Memory B cell (primary cell): ENCODE measurements at places on chromosomes 1 and 21.
A peak's percentile ranks its signal among the peaks of the same experiment; 100 is the strongest.

- no peak for DNase-seq
Measured at GRCh38 chr1:194629011-194629410, 1442.6 kb upstream of the B3GALT2 start.

DNA sequence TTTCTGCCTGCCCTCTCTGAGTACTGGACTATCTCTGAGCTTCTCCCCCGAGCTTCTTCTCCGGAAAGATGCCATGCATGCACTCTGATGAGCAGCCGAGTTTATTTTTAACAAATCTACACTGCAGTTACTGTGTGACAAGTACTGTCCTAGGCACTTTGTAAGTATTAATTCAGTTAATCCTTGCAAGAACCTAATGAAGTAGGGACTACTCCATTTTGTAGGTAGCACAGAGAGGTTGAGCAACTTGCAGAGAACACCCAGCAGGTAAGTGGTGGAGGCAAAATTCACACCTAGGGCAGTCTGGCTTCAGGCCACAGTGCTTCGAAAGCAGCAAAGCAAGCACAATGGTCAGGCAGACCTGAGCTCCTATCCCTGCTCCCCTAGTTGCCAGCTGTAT, 3.8 kb upstream of the TAL1 start:
- no peak for DNase-seq

GRCh38 chr1:151187205-151187604, 2.8 kb downstream of the VPS72 start:
- no peak for DNase-seq

- no peak for DNase-seq
Measured at GRCh38 chr1:12618965-12619791, 1.2 kb upstream of the DHRS3 start.

GRCh38 chr1:81950037-81950436, 149.3 kb downstream of the ADGRL2 start:
- no peak for DNase-seq

DNA sequence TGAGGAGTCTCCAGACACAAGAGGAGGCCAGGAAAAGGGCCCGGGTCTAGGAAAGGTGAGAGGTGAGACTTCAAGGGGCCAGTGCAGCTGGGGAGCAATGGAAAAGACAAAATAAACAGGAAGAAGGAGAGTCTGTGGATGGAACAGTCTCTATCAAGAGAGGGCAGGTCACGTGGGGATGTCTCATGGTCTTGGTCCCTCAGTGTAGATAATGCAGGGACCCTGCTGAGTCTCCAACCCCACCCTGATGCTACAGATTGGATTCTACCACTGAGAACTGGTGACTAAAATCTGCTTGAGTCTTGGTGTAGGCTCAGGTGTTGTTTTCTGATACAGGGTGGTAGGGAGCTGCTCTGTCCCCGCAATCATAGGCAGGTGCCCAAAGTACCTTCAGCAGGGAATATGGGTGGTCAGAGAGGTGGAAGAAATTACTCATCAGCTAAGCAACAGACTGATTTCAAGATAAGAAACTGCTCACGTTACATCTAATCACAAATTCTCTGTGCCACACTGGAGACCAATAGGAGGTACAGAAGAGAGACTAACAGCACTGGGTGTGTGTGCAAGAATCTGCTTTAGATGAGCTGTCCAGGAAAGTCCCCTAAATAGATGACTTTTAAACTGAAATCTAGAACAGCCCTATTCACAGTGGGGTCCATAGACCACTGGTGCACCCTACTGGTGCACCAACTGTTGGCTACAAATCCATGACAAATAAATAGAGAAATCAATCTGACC, 101.5 kb upstream of the TLR5 start:
- DNase-seq: no peak

DNA sequence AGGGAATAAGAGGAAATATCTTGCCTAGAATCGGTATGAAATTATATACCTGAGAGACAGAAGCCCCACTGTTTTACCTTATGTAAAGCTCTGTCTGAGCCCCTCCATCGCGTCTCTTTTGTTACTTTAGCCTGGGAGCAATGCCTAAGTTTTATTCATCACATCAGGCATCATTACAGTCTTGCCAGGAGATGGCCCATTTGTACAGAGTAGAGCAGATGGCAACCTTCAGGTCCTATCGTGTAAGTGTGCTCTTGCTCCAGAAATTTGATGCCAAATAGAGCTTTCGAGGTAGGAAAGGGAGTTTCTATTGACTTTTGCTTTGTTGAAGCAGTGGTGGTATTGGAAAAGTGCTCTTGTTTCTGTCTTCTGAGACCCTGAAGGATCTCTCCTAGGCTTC, 24.9 kb downstream of the CFAP126 start:
- no peak for DNase-seq

GRCh38 chr1:64973061-64973647, 6.8 kb upstream of the JAK1 start:
- DNase-seq: no peak

- peak; percentile 61 for DNase-seq
Measured at GRCh38 chr1:30379684-30380624, 343.4 kb downstream of the MATN1 start.
